SK-N-SH (cell line): ENCODE measurements at places on chromosomes 16 and 17. TPM values are rescaled to one million over a fixed set of nuclear protein-coding genes. Genes with fewer than 3 reads are reported as not detected.

TAC4 gene
- polyA plus RNA-seq: not detected in 2 replicates

- DNase-seq: no peak
Measured at GRCh38 chr17:83182620-83183101, 103.3 kb downstream of the METRNL start.

DNA sequence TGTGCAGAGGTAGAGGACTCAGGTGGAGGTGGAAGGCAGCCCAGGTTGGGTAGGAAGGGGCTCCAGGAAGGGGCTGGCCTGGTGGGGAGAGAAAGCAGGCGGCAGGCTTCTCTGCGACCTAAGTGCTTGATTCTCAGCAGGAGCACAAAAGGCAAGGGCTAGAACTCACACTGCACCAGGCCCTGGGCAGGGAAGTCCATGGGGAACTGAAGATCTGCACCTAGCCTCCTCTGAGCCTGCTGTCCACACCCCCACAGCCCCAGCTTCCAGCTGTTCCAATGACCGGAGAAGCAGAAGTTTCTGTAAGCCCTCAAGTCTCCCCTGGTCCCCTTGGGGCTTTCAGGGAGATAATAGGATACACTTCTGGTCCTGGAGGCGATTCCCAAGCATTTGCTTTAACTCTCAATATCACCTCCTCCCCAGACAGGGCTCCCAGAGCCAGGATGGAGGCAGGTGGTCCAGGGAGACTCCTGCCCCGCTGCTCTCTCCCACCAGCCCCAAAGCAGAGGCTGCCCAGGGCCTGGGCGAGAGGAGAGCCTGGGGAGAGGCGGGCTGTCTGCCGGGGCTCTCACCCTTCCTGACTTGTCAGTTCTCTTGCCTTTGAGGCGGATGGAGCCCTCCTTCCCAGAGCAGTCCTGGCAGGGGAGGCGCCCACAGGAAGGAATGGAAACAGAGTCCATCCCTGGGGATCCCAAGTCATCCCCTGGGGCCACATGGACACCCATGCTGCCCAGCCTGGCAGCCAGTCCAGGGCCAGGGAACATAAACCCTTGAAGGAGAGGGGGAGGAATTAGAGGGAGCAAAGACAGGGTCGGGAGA, 126.0 kb downstream of the RBFOX3 start:
- no peak for DNase-seq

DNA sequence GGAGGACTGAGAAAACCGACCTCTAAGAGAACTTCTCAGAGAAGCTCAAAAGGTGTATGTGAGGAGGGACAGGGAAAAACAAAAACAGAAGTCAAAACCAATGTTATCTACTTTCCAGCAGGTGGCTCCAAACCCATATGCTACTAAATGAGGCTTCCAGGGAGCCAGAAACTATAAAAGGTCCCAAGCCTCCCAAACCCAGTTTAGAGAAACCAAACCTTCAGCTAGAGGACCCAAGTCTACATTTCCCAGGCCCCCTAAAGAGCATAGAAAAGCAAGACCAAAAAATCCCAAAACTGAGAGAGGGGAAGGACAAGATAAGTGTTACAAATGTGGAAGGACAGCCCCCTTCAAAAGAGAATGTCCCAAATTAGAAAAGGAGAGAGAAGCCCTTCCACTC, 3.7 kb downstream of the HPR start:
- peak; percentile 37 for DNase-seq

ZSCAN10 gene
- 0.05 TPM in 1 of 2 replicates, not detected in the other for polyA plus RNA-seq

DNA sequence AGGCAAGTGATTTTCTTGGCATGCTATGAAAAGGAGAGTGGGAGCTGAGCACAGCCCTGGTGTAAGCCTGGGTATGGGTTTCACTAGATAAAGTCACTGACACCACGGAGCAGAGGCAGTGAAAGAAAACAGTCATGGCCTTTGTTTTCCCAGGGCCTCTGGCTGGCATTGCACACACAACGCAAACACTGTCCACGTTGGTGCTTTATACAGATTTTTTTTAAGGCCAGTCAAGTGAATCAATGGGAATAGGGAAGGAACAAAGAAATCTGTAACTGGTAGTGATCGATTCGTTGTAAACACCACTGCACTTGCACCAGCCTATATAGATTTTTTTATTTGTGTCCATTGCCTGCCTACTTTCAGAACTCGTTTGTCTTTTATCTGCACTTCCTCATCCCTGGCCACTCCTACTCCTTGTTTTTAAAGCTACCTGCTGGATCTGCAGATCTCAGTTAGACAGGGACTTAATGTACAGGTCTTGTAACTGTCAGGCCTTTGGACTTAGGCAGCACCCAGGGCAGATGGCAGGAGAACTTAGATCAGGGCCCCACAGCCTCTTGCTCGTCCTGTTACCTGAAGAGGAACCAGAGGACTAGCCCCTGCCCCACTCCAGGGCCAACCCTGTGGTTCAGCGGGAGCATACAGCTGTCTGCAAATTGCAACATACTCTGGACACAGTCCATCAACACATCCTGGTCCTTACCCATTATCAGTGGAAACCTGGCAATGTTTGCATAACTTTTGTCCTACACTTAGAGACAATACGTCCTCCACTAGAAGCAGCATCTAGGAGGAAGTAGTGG, 10.6 kb upstream of the TMIGD1 start:
- peak; percentile 25 for DNase-seq
